ENCODE measurements at places on chromosomes 11 and 22.

DNA sequence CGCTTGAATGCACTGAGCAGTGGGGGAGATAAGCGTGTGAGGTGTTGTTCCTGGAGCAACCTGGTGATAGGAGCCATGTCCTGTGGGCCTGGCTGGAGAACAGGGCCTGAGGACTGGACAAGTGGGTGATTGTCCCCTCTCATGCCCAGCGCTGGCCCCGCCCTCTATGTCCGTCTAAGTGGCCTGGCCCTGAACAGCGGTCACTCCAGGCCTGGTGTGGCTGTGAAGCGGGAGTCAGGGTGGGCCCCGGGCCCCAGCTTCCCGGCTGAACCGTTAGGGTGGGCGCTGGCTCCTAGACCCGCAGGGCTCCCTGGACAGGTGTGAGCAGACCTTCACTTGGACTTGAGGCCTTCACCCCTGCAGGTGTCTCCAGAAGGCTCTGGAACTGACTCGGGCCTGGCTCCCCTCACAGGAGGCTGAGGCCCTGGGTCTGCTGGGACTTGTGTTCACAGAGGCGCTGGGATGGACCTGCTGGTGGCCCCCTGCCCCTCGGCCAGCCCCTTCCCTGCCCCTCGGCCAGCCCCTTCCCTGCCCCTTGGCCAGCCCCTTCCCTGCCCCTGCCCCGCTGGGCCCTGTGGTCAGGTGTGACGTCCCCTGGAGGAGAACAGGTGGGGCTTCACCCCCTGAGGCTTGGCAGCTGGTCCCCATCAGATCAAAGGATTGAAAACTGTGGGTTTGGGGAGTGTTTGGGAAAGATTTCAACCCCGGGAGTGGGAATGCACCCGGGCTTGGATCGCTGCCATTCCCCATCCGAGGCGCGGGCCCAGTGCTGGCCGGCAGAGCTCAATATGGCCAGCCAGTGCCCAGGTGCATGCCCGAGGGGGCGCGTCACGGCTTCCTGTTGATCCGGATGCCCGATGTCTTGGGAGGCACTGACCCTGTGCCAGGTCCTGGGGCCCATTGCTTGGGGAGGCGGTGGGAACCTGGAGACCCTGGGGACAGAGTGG, 3.2 kb upstream of the MUC6 start:
- DNase-seq = no peak

DNA sequence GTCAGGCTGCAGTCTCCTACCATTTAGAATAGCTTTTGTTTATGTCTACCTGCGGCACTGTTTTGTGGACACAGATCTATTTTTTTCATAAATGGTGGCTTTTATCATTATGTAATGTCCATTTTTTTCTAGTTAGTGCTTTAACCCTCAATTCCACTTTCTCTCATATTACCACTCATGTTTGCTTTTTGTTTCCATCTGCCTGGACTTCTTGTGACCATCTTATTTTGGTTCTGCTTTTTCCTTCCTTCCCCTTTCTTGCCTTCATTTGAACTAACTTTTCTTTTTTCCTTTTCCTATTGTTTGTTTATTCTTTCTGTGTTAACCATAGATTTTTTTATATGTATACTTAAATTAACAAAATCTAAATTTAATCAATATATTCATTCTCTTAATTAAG, 98.5 kb upstream of the SLC22A12 start:
- peak; percentile 47 for DNase-seq

DNA sequence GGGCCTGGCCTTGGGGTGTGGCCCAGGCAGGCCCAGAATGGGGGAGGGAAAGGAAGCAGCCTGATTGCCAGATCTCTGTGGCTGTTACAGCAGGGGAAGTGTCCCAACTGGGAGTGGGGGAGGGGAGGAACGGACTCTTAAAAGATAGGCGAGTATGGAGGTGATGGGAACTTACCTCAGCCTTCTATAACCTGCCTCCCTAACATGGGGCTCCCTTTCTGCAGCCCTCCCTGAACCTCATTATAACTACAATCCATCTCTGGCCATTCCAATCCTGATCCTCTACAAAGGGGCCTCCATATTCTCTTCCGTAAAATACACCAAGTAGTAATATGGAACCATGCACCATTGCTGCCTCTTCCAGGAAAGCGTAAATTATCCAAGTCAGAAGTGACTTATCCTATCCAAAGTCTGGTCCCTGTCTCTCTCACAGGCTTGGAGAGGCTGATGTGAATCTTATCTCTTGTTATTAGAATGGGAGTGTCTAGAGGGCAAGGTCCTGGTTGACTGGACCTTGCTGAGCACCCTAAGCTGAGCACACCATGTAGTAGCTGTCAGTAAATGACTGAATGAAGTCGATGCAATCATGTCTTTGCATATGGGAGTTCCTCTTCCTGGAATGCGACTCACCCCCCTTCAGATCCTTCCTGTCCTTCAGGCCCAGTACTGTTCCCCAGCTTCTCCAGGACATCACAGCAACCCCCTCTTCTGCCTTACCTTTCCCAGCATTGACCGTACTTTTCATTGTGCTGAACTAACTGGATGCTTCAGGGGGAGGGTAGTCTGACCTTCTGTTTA, 5.9 kb downstream of the RHOG start:
- DNase-seq = no peak

GRCh38 chr11:65298131-65298535, 16.5 kb upstream of the CDC42EP2 start:
- DNase-seq = peak; percentile 75

DNA sequence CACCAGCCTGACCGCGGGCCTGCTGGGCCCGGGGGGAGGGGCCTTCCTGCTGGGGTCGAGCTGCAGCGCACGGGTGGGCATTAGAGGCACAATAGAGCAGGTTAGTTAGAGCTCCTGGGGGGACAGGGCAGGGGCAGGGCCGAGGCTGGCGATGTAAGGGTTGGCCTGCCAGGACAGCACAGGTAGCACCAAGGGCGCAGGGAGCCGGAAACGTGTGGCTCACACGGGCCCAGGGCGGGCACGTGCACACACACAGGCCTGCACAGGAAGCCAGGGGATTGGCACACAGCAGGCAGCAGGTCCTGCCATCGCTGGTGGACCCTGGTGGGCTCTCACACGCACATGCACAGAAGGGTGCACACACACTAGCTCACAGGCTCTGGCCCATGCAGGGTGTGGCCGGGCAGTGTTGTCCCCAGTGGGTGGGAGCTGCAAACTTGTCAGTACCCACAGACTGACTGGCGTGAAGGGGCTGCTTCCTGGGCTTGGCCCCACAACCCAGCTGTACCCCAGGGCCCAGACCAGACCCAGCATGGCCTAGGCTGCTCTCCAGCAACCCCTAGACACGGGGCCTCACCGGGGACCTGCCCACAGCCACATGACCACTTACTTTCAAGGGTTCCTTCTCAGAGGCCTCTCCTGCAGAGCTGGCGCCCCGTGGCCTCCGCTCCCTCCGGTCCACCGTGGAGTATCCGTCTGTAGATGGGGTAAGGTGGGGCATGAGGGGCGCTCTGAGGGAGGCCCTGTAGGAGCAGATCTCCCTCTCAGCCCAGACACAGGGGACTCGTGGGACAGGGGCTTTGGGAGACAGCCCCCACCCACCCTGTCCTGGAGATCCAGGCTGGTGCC, 29.9 kb upstream of the TXNRD2 start:
- DNase-seq = no peak

GRCh38 chr22:40645579-40646197, 9.2 kb upstream of the MRTFA start:
- DNase-seq = no peak

DNA sequence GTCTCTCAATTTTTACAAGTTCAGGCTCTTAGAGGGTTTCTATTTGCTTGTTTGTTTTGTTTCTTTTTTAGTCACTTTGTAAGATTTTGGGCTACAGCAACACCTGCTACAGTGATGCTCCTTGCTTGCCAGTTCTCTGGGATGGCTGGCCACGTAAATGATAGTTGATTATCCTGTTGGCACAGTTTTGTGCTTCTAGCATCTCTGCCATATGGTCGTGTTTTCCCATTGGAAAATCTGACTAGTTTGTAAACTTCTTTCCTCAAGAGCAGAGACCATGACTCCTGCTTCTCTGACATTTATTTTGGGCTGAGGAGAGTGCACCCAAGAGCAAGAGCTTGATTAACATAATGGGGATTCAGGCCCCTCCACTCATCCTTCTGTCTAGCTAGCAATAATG, 1621.6 kb upstream of the RAG2 start:
- DNase-seq = peak; percentile 18

Data from pons (tissue), 1 donor.